ENCODE measurements at places on chromosomes 5 and 9.

DNA sequence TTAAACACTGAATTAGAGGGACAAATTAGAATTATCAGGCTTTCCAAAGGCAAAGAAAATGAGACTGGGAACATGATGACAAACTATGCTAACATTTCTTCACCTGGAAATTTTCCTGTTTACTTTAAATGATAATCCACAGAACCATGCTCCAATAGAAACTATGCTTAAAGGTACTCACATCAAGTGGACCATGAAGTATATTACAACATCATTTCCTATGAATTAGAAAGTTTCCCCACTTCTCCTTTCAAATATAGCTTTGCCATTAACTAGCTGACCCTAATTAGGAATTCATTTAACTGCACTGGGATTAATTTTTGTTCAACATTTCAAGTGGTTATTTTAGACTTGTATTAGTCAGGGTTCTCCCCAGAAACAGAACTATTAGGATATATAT, 81.4 kb downstream of the DTWD2 start:
- DNase-seq, result no peak

DNA sequence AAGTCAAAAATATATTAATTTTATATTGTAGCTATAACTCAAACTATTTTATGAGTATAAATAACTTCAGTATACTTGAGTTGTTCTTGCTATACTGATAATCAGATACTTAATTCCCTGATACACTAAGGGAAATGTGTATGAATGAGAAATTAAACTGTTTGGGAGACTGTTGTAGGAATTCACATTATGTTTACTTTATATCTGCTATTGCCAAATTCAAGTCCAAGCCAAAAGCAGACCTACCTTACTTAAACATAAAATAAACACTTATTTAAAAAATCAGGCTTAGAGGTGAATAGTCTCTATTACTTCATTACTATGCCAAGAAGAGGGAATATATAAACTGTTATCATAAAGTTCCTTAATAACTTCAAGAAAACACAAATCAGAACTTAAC, 13.2 kb downstream of the NR3C1 start:
- DNase-seq, result no peak

- no peak for DNase-seq
Measured at GRCh38 chr5:3597167-3598007, 1.8 kb downstream of the IRX1 start.

DNA sequence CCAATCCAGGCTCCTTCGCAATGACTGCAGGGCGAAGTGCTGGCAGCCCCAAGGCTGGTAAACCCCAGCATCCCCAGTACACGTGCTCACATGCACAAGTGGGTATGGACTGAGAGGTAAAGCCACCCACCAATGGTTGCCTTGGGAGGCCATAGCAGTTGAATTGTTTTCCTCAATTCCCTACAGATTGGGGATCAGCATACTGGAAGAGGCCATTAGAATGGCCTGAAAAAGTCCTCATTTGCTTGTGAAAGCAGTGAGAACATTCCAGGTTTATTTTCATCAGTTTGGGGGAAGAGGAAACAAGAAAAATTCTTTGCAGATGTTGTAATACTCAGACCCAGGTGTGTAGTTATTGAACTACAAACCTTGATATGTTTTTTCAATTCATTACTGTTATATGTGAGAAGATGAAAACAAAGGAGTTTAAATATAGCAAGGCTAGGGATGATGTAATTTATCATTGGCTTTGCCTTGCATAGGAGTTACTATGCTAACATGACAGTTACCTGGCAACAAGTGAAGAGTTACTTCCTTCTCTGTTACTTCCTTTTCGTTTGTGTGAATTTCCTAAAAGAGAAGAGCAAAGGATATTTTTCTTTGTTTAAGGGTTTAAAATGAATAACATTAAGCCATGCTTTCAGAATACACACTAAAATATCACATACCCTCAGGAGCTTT, 36.4 kb downstream of the MTMR12 start:
- DNase-seq, result no peak

- no peak for DNase-seq
Measured at GRCh38 chr9:129458663-129459546, 162.0 kb downstream of the C9orf50 start.

GRCh38 chr5:154962494-154962893, 21.6 kb downstream of the MRPL22 start:
- no peak for DNase-seq

DNA sequence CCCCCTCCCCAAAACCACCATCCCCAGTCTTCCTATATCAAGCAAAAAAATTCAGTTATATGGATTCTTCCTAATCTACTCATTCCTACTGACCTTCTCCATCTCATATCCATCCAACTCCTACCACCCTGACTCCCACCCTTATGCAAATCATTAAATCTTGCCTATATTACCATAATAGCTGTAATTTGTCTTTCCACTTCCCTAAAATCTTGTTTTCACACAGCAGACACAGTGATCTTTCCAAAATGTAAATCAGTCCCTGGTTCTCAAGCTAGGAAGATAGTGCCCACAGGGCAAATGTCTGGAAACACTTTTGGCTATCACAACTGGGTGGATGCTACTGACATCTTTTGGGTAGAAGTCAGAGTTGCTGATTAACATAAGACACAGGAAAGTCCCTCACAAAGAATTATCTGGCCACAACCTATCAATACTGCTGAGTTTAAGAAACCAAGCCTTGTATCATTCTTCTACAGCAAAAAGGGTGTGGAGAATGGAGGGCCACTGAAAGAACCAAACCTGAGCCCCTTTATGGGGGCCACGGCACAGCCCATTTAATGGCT, 1.4 kb downstream of the SRA1 start:
- DNase-seq, result no peak

- no peak for DNase-seq
Measured at GRCh38 chr5:35246900-35247647, 16.8 kb upstream of the PRLR start.

DNA sequence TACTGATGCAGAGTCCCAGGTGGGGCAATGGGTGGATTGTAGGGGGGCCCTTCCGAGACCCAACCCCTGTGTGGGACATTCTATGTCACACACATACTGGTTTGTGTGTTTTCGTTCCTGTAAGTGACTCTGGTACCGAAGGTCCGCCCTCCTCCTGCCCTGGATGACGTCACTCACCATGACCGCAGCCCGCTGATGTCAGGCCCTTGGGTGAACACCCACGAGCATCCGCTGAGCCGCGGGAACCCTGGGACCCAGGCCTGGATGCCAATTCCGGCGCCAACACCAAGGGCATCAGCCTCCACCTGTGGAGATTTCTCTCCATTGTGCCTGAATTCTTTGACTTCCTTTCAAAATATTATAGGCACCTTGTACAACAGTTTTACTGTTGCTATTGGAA, 184.3 kb downstream of the MTRR start:
- DNase-seq, result no peak

- DNase-seq, result no peak
Measured at GRCh38 chr9:109919736-109920408, 139.9 kb downstream of the PALM2AKAP2 start.

GRCh38 chr9:129568560-129569501, 52.1 kb downstream of the C9orf50 start:
- DNase-seq, result peak; percentile 23

DNA sequence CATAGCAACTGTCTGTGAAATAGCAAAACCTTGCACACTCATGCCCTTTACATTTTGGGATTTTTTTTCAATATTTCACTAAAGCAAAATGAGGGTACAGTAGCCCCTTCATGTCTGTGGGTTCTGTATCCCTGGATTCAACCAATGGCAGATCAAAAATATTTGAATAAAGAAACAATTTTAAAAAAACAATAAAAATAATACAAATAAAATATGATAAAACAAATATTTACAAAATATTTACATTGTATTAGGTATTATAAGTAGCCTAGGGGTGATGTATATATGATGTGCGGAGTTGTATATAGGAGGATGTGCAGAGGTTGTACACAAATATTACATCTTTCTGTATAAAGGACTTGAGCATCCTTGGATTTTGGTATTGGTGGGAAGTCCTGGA, 67.3 kb upstream of the CDH10 start:
- DNase-seq, result no peak

GRCh38 chr5:147906326-147907095, at the start of gene C5orf46:
Gene C5orf46 (minus strand): TSS chr5:147906538. CDS start chr5:147906501, 37 bp downstream.
- no peak for DNase-seq

- no peak for DNase-seq
Measured at GRCh38 chr5:113615708-113616107, 102.2 kb downstream of the YTHDC2 start.

DNA sequence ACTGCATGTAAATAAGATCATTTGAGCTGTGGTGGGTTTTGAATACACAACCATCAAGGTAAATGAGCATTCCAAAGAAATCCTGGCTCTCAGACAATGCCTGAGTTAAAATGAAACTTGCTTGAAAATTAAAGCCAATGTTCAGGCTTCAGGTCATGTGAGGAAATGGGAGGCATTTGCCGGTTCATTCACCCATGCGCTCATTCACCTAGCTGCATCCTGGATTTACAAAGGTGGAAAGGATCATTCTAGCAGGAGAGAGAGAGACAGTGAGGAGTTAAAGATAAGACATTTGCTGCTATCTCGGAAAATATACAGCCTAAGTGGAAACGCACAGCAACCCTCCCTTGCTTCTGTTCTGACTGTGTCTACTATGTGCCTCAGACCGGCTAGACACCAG, 143.8 kb upstream of the KLF4 start:
- no peak for DNase-seq

DNA sequence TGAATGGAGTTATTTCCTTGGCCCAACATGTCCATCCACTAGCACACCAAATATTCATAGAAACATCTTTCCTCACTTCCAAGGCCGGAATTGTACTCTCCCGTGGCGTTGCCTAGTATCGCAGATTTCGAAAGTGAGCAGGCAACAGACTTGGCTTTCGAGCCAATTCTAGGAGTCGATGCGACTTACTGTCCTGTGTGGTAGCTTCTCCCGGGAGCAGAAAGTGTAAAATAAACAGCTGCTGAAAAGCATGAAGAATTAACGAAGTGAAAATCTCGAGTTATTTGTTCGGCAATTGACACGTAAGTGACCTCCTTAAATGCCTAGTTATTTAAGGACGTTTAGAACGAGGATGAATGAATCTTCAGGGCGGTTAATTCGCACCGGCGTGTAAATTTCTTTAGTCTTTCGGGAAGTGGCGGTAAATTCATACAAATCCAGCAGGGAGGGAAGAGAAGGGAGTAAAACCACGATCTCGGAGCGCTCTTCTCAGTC, 449 bp upstream of the PCSK5 start:
- DNase-seq, result peak; percentile 1

- no peak for DNase-seq
Measured at GRCh38 chr5:115461506-115462290, 82.9 kb downstream of the FEM1C start.

GRCh38 chr9:125493881-125494652, 212.9 kb downstream of the MAPKAP1 start:
- no peak for DNase-seq

GRCh38 chr9:69066955-69067354, 31.4 kb downstream of the FXN start:
- DNase-seq, result no peak

DNA sequence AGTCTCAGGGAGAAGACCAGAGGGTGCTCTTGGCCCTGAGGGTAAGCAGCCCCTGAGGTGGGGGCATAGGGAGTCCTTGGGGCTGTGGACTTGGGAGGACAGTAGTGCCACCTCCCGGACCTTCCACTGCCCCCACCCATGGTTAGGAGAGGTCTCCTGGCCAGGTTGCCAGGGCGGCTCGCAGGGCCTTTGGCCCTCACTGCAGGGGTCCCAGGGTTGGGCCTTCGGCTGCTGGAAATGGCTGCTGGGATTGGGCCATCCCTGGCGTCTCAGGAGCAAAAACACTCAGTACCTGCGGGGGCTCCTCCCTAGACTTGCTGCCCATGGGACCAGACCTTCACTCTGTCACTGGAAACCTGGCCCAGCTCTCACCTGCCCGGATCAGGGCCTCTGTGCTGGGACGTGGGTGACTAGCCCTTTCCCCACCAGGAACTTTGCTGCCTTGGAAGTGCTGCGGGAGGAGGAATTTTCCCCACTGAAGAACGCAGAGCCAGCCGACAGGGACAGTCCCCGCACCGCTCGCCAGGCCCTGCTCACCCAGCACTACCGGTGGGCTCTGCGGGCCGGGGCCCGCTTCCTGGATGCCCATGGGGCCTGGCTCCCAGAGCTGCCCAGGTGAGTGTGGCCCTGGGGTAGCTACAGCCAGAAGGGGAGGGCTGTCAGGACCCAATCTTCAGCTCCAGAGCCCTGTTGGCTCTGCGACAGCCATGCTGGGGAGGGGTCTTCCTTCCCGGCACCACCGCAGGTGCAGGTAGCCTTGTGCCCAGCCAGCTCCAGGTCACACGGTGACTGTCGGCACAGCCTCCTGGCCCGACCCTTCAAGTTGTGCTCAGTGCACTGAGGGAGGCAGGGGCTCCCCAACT, 3.2 kb downstream of the UAP1L1 start:
- no peak for DNase-seq

GRCh38 chr9:131275332-131276093, 797 bp downstream of the FAM78A start:
- no peak for DNase-seq

DNA sequence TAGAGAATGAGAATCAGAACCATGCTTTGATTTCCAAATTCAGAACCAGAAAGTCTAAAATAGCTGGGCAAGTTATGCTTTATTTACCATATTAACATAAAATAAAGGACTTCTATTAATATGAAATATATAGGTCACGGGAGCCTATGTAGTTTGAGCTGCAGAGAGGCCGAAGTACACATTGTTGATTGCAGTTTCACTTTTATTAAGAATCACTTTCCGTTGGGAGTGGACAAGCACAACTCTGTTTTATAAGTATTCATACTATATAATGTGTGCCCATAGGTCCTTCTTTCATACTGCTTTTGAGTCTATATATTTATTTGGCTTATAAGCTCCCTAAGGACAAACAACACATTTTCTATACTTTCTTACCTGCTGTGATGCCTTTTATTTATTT, 58.7 kb upstream of the DMRT3 start:
- DNase-seq, result no peak

GRCh38 chr5:14296533-14297331, 153.6 kb downstream of the TRIO start:
- no peak for DNase-seq

GRCh38 chr5:130488252-130488651, 584.0 kb downstream of the CHSY3 start:
- no peak for DNase-seq

- DNase-seq, result peak; percentile 54
Measured at GRCh38 chr9:136093995-136094881, 851 bp downstream of the NACC2 start.

DNA sequence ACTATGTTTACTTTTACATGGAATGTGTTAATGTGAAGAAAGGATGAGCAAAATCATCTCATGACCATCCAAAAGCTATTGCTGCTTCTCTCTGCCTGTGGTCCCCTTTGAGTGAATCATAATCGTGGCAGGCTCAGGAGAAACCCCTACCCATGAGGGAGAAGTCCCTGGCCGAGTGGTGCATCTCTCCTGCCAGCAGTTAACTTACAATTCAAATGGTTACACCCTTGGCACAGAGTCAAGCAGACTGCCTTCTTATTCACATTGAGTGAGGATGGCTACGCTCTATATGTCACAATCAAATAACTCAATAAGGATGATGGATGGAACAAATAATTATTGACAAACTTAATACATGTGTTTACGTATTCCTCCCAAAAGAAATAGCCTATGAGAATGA, 179.1 kb downstream of the FGF1 start:
- DNase-seq, result no peak
